Progenitor cell of endocrine pancreas (in vitro differentiated cells): ENCODE measurements at places on chromosomes 6 and 20.

- no peak for DNase-seq
Measured at GRCh38 chr6:26086211-26086610, 1.0 kb upstream of the HFE start.

- DNase-seq = no peak
Measured at GRCh38 chr6:169783401-169783800, 32.0 kb downstream of the ERMARD start.

DNA sequence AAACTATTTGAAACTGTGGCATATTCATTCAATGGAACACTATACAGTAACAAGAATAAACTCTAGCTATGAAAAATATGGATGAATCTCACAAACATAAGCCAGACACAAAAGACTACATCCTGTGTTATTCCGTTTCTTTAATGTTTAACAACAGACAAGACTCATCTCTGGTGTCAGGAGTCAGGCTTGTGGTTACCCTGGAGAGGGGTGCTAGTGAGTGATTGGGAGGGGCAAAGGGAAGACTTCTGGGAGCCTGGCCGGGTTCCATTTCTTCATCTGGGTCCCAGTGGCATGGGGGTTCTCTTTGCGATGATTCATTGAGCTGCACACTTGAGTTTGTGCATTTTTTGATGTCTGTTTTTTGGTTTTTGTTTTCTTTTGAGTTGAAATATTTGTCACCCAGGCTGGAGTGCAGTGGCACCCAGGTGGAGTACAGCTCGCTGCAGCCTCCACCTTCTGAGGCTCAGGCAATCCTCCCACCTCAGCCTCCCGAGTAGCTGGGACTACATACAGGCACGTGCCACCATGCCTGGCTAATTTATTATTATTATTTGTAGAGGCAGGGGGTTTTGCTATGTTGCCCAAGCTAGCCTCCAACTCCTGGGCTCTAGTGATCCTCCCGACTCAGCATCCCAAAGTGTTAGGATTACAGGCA, 21.2 kb upstream of the TTPAL start:
- no peak for DNase-seq

GRCh38 chr6:149508485-149508884, 23.7 kb upstream of the ZC3H12D start:
- DNase-seq = no peak

DNA sequence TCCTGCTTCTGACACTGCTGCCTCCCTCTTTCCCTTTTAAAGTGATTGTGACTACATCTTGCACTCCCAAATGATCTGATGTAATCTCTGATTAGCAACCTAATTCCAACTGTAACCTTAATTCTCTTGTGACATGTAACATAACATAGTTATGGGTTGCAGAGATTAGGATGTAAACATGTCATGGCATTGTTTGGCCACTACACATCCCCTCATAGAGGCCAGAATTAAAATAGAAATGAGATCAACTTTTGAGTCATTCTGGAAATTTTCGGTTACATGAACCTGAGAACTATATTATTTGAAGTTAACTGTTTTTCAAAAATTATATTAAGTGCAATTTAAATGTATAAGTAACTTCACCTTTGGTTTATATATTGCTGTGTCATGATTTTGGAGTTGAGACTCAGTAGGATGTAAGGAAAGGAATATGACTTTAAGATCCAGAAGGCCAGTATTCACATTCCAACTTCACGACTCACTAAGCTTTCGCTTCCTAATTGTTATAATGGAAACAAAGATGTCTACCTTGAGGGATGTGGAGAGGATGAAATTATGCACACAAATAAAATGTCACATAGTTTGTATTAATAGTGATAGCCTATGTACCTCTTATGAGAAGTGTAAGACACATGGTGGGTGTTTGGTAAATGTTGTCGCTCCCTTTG, 611.9 kb upstream of the MAP3K7 start:
- DNase-seq = no peak

DNA sequence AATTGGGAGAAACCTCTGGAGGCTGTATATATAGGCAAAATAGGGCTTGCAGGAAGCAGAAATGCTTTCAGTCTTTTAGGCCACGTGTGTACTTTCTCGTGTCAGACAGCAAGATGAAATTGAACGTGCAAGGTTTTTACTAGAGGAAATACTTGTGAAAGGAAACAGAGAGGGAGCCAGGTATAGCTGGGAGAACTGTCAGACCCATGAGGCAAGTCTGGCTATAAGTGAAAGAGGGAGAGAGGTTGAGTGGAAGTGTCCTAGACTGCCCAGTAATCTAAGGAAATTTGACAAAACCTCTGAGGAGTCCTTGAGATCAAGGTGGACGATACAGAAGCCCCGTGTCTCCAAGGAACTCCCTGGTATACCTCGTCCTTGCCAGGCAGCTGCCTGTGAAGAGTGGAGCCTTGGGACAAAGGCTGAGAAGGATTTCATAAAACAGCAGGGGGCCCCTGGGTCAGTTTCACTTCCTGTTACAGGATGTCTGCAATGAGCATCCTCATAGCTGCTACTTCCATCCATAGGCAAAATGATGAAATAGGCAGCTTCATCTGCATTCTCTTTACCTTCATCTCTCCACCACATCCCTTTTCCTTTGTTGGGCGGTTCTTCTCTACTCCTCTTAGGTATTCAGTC, 114.4 kb upstream of the MAP3K7 start:
- DNase-seq = no peak

GRCh38 chr6:71473926-71474325, 185.3 kb downstream of the OGFRL1 start:
- DNase-seq = no peak

DNA sequence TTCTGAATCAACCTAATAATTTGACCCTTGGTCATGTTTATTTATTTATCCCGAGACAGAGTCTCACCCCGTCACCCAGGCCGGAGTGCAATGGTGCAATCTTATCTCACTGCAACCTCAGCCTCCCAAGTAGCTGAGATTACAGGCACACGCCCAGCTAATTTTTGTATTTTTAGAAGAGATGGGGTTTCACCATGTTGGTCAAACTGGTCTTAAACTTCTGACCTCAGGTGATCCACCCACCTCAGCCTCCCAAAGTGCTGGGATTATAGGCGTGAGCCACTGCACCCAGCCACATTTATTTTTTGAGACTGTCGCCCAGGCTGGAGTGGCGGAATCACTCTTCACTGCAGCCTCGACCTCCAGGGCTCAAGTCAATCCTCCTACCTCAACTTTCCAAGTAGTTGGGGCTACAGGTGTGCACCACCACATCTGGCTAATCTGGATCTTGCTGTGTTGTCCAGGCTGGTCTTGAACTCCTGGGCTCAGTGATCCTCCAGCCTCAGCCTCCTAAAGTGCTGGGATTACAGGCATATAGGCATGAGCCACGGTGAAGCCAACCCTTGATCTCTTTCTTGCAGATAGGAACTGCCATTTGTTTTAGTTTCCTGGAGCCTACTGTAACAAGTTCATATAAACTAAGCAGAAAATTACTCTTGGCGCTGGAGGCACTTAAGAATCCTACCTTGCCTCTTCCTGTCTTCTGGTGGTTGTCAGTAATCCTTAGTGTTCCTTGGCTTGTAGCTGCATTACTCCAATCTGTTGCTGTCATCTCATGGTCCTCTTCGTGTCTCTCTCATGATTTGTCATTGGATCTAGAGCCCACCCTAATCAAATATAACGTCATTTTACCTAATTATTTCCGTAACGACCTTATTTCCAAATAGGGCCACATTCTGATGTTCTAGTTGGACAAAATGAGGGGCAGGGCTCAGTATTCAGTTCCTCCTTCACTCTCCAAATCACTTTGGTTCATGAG, 2.3 kb downstream of the RPS18 start:
- DNase-seq = no peak

DNA sequence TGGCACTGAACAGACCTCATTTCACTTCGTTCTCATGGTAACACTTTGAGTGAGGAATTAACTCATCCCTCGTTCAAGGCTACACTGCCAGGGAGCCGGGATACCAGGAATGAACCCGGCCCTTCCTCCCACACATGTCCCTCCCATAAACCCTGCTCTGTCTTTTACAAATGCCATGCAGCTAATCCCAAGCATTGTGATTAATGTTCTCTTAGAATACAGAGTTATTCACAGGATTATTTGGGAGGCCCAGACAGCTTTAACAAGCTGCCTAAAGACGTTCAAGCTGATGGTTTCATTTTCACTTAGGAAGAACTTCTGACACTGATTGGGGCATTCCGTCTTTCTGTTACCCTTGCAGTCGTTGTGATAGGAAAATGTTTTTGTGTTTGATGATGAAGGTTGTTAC, 42.5 kb upstream of the CD83 start:
- DNase-seq = no peak

DNA sequence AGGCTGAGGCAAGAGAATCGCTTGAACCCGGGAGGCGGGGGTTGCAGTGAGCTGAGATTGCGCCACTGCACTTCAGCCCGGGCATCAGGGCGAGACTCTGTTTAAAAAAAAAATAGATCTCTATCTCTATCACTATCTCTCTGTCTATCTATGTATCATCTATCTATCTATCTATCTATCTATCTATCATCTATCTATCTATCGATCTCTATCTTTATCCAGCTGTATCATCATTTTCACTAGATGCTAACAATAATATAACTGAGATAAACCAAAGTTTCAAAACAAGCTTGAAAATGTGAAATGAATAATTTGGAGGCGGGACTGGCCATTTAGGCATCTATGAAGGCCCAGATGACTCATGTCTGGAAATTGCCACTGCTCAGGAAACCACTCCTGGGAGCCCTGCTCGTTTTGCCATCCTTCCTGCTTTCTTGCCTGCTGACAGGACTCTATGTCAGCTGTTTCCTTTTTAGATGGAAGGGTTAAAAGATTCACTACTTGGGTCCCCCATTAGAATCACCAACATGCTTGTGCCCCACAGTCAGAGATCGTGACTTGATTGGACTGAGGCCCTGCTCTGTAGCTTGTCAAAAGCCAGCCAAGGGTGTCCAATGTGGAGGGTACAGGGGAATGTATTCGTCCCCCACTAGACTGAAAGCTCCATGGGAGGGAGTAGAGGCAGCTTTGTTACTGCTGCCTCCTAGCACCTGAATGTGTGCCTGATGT, 61.7 kb downstream of the UTRN start:
- DNase-seq = no peak

DNA sequence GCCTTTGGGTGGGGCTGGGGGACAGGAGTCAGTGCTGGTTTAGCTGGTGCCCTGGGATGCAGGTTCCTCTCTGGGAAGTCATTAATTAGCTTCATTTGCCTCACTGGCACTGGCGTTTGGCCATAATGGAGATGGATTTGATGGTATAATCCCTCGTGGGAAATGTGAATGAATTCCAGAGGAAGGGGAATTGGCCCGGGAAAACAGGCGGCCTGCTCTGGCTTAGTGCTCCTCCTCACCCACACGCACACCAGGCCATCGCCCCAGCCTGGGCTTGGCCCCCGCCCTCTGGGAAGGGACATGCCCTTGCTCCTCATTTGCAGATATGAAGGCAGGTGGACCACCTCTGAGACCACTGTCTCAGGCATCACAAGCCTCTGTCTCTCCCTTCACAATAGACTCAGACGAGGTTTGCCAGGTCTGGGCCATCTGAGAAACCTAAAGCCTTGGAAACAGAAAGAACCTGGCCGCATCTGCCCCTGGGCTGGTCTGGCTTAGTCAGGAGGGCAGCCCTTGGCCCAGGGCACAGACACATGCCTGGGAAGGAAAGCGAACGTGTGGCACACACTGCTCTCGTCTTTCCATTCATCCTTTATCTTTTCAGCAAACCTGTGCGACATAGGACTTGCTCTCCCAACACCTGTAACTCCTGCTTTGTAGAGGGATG, 199.2 kb upstream of the CDH4 start:
- DNase-seq = no peak

- DNase-seq = no peak
Measured at GRCh38 chr6:158387036-158387435, 74.8 kb downstream of the TULP4 start.

- no peak for DNase-seq
Measured at GRCh38 chr20:56247954-56248782, at the start of gene MC3R. TSS of gene MC3R (plus strand) at chr20:56248732. CDS start at chr20:56248844, 112 bp downstream.

GRCh38 chr6:127279815-127280214, 13.2 kb downstream of the RNF146 start:
- no peak for DNase-seq

- peak; percentile 79 for DNase-seq
Measured at GRCh38 chr20:19583532-19584175, 174.4 kb upstream of the RIN2 start.

GRCh38 chr20:10524034-10524476, 89.0 kb downstream of the SLX4IP start:
- no peak for DNase-seq

DNA sequence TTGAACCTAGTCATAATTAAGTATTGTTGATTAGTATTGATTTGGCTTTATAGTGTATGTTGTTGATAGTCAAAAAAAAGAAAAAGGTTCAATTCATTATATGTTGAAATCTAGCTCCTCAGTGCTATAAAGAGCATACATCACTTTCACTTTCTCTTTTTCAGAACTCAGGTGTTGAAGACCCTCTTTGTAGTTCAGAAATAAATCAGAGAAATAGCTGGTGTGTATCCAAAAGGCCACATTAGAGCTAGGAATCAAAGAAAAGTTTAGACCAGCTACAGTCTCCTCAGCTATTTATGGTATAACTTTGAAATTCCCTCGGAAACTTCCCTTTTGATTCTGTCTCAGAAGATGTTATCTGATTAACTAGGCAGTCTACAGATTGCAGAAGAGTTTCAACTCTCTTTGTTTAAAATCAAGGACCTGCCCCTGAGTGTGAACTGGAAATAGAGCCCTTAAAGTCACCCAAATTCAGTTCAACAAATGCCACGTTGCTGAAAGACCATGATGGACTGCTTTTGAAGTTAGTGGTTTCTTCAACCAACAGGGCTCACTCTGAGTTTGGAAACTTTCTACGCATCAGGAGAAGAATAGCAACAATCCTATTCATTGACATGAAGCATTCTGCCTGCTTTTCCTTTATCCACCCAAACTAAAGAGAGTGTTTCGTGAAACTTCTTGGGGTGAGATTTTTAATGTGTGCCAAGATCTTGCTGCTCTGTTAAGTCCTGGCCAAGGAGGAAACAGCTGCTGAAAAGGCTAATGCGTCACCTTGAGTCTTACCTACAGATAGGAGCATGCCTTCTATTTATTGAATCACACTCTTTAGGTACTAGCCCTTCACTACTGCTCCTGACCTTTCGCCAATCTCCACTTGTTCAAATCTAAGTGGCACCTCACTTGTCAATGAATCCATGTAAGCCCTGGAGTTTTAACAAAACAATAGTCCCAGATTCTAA, 111.7 kb downstream of the TNFRSF21 start:
- DNase-seq = no peak

DNA sequence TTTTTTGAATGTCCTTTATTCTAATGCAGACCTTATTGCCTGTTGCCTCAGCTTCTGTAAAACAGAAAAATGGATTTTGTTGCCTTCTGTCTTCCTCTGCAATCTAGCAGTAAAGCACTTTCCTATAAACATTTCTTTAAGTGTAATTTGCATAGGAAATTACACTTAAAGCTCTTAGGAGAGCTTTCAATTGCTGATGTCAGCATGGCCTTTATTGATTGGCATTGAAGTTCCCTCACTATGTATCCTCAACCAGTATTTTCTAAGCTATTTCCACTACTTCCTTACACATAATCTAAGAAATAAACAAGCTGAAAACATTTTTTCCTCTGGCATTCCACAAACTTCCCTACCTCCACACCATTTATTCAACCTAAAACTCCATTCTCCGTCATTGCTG, 22.3 kb downstream of the ADGRG6 start:
- no peak for DNase-seq
